Glutamatergic neuron (in vitro differentiated cells): ENCODE measurements at places on chromosomes 1 and 21. TPM values are rescaled to one million over a fixed set of nuclear protein-coding genes. Genes with fewer than 3 reads are reported as not detected.

Gene CYP4A11
- total RNA-seq, result 0.71 TPM

Gene PRAMEF1
- total RNA-seq, result 0.44 TPM

Gene S100A14
- not detected for total RNA-seq

Gene TNNI3K
- not detected for total RNA-seq

Gene DIO1
- total RNA-seq, result not detected

Gene PHACTR4
- 74.6 TPM for total RNA-seq

Gene AMY1B
- not detected for total RNA-seq

Gene ADGRL4
- total RNA-seq, result not detected

Gene AVPR1B
- not detected for total RNA-seq

Gene IGSF3
- 110 TPM for total RNA-seq

Gene C8A
- not detected for total RNA-seq

Gene PGLYRP3
- total RNA-seq, result not detected

Gene SLAMF9
- total RNA-seq, result not detected

Gene TNFRSF18
- 3.0 TPM for total RNA-seq

Gene NPR1
- total RNA-seq, result not detected

Gene HSD3B1
- total RNA-seq, result not detected

Gene HLX
- 0.56 TPM for total RNA-seq

Gene PAX7
- total RNA-seq, result 0.07 TPM

Gene DNMT3L
- not detected for total RNA-seq

Gene RHD
- not detected for total RNA-seq

Gene FCRLB
- 0.34 TPM for total RNA-seq

Gene MED8
- total RNA-seq, result 39.1 TPM

Gene KIF14
- total RNA-seq, result 2.9 TPM

Gene FAM167B
- total RNA-seq, result 2.5 TPM

Gene TMEM9
- total RNA-seq, result 80.2 TPM

Gene ITLN2
- total RNA-seq, result not detected
